ENCODE measurements at places on chromosomes 5 and 9.

- no peak for DNase-seq
These were observed 2.9 kb downstream of the DENND4C start for GRCh38 chr9:19233344-19233743.

- no peak for DNase-seq
These were observed 154.0 kb downstream of the WDR70 start for GRCh38 chr5:37532976-37533740.

GRCh38 chr5:143801252-143801939 is 10.6 kb upstream of the HMHB1 start:
- no peak for DNase-seq

DNA sequence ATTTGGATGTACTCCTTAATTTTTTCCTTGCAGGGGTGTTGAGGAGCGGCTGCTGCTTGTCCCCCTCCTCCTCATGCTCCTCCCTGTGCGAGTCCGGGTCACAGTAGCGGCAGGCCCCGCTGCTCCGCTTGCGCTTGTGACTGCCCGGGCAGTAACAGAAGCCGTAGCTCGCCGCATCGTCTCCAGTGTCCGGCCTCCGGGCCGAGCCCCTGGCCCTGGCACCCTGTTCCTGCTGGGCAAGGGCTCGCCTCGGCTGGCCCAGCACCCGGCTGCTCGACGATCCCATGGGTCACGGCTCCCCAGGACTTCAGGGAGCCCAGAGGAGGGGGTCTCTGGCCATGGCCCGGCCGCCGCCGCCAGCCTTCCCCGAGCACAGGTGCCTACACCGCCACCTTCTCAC is at the start of gene GMCL2:
TSS of gene GMCL2 (minus strand) at position 358 of the 400 bp plus-strand sequence. CDS start at position 286, 72 bp downstream.
- DNase-seq = no peak

Data from ELR (cell line).